NCI-H460 (cell line): ENCODE measurements at places on chromosomes 5 and 9.

- DNase-seq, result peak; percentile 9
Observed at GRCh38 chr9:70510157-70510770, 95.8 kb upstream of the KLF9 start.

DNA sequence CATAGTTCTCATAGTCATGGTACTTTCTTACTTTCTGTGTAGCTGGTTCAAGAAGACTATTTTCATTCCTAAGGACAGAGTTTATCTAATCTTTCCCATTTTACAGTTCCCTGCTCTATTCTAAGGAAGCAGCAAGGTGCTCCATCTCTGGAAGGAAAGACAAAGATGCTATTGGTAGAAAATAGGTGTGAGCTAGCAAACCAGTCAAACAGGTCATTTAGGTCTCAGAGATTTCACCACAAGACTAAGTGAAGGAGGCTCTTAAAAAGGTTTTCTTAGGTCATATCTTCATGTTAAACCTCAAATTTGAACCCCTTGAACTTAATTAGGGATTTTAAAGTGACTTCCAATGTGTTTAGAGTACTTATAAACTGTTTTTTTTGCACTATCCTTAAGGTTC, 62.6 kb downstream of the ADAMTSL1 start:
- DNase-seq, result no peak

DNA sequence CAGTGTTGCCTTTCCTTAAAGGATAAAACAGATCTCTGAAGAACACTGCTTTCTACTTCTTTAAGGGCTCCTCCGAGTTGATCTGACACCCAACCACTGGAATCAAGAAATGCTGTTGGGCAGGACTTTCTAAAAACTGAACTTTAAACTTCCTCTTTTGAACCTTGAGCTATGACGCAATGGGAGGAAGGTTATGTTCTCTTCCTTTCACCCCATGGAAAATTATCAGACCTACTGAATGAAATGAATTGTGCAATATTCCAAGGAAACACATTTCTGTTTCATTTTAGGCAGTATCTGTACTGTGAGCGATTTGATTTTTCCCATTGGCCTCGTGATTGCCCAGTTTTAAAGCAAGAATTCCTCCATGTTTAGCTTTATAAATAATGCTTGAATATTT, 206.0 kb upstream of the PRR16 start:
- no peak for DNase-seq

DNA sequence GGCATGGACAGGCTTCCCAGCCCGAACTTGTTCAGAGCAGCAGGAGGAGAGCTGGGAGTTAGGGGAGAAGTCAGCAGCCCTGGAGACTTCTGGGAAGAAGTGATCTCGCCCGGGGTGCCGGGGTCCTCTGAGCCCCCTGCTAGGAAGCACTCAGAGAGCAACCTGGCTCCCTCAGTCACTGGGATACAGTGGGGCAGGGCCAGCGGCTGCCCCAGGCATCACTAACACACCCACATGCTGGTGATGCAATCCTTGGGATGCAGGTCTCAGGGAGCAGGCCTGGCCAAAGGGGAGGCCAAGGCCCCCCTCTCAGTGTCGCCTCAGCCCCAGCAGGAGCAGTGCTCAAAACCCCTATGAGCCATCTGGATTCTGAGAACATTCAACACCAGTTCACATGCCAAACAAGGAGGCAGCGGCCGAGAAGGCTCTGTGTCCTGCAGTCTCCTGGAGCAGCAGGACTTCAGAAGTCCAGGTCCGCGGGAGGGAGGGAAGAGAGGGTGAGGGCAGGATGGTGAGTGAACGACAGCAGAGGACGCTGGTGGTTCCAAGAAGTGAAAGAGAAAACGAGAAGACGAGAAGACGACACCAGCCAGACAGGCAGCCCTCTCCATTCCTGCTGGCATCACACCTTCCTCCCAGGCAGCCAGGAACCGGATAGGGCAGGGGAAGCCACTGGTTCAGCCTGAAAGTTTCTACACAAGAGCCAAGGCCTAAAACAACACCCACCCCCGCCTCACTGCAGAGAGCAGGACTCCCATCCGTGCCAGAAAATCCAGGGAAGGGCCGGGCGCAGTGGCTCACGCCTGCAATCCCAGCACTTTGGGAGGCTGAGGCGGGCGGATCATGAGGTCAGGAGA, 2.3 kb downstream of the PNPLA7 start:
- DNase-seq, result no peak

GRCh38 chr5:174118823-174119467, 73.4 kb downstream of the NSG2 start:
- no peak for DNase-seq

- DNase-seq, result no peak
Observed at GRCh38 chr9:122396614-122397148, 25.9 kb downstream of the PTGS1 start.

DNA sequence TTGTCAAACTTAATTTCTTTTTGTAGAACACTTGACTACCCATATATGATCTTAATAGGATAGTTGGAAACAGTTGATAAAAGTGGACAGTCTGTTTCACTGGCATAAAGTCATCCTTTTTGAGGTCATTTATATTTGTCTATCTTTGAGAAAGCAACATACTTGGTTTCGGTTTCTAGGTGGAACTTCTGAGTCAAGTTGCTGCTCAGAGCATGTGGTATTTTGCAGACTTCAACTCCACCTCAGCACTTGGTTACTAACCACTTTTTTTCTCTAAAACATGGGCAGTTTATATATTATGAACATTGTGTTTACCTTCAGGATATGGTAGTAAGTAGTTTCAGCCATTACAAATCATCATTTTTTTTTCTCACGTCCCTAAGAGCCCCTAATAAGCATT, 1749.0 kb upstream of the C9orf72 start:
- DNase-seq, result no peak

DNA sequence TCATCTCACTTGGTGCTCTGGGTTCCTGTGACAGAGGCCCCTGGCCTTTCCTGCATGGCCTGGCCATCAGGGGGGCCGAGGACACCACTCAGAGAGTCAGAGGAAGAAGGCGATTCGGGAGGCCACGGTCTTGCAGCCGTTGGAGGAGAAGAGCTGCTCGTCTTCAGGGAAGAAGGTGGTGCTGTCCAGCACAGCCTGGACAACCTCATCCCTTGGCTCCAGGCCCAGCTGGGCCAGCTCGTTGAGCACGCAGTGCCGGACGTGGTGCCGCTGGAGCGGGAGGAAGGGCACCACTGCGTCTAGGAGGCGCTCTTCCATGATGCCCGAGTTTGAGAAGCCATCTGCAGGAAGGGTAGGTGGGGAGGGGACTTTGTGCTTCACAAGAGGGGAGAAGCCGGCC, 3.2 kb downstream of the TOR2A start:
- no peak for DNase-seq

GRCh38 chr5:35038891-35039290, 8.9 kb downstream of the AGXT2 start:
- no peak for DNase-seq

- no peak for DNase-seq
Observed at GRCh38 chr9:126233913-126234525, 92.6 kb upstream of the MVB12B start.

- no peak for DNase-seq
Observed at GRCh38 chr5:89287964-89288363, 405.0 kb upstream of the MEF2C start.

DNA sequence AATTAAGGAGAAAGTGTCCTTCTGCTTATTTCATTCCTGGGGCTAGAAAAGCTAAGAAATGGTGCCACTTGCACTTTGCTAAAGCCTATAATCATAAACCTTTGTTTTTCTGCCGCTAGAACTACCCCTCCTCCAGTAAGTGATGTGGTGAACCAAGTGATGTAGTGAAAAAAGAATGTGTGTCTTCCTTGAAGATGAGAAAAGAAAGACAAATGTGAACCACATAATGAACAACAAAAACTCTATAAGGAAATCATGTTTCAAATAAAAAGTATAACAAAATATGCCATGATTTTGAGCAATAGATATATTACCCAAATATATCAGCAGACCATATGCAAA, 179.0 kb upstream of the SGCD start:
- no peak for DNase-seq

- no peak for DNase-seq
Observed at GRCh38 chr9:133773889-133774655, 35.9 kb upstream of the SARDH start.

- no peak for DNase-seq
Observed at GRCh38 chr5:61455179-61456006, 123.3 kb downstream of the ZSWIM6 start.

GRCh38 chr5:105428451-105429380, 1866.1 kb upstream of the NUDT12 start:
- DNase-seq, result no peak

DNA sequence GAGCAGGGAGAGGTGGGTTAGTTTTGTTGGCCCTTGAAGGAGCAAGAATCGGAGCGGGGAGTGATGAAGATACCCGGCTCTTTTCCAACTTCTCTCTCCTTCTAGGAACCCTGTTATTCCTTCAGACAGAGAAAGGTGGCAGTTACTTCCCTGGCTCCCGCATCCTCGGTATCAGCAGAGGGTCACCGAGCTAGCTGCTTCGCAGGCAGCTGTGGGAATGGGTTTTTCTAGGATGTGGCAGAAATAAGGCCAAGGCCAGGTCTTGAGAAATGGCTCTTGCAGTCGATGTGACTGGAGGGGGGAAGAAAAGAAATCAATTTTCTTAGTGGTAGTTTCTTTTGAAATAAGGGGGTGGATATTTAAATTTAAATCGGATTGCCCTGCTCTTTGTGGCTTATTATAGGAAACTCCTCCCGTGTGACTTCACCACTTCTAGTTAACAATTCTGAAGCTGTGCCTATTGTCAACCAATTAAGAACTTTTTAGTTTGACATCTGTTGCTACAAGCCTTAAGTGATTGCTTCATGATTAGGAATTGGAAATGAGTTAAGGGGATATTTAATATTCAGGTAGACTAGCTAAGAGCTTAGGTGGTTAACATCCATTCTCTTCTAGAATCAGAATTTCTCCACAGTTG, 1.4 kb downstream of the SAP30L start:
- no peak for DNase-seq

- DNase-seq, result no peak
Observed at GRCh38 chr9:137333016-137333671, 31.1 kb upstream of the NRARP start.

DNA sequence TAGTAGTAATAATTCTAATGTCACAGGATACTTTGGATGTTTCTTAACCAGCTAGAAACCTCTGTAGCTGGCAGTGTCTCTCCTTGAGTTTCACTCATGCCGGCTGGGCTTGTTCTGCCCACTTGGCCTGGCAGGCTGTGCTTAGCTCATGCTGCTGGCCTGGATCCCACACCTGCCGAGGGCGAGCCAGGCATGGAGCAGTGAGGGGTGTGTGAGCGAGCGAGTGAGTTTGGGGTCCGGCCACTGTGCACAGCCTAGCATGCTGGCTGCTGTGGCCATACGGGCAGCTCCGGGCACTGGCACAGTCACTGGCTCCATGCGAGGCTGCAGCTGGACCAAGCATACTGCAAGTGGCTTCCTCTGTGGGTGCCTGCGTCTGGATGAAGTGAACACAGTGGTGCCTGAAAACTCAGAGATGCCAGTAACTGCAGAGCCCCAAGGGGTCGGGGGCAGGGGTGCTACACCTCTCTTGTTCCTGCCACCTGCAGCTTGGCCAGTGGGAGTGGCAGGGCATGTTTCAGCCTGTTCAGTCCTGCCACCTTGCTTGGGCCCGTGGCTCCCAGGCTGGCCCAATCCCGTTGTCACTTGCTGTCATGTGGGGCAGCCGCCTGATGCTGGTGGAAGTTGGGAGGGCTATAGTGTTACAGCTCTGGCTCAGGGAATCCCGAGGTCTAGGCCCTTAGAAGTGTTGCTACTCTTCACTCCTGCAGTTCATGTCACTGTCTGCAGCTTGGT, 9.9 kb downstream of the FSD1L start:
- no peak for DNase-seq

GRCh38 chr5:101292199-101292598, 389.1 kb upstream of the ST8SIA4 start:
- no peak for DNase-seq

GRCh38 chr5:21603796-21604195, 1249.3 kb downstream of the CDH12 start:
- no peak for DNase-seq

GRCh38 chr9:107674721-107675277, 185.2 kb upstream of the KLF4 start:
- no peak for DNase-seq

- DNase-seq, result no peak
Observed at GRCh38 chr5:67019065-67019845, 177.3 kb downstream of the CD180 start.

- DNase-seq, result no peak
Observed at GRCh38 chr9:695252-695651, 146.2 kb upstream of the DMRT1 start.

GRCh38 chr9:72635197-72635596, 113.8 kb downstream of the TMC1 start:
- DNase-seq, result no peak

- DNase-seq, result no peak
Observed at GRCh38 chr9:85575868-85576267, 165.9 kb downstream of the AGTPBP1 start.

- DNase-seq, result no peak
Observed at GRCh38 chr5:172170251-172170701, 17.7 kb downstream of the STK10 start.

DNA sequence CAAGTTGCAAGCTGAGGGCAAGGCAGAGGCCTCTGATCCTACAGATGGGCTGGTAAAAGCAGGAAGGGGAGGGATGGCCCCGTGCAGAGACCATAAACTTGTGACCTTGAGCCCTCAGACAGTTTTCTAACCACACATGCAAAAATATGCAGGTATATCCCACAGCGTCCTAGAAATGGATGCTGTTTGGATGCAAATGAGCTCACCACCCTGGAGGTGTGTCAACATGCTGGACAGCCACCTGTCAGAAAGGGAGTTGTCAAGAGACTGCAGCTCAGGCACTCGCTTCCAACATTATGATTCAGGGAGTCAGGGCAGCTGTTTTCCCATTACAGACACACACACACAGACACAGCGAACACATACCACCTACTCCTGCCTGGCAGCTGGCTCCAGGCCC, 97.3 kb upstream of the PANK3 start:
- no peak for DNase-seq

DNA sequence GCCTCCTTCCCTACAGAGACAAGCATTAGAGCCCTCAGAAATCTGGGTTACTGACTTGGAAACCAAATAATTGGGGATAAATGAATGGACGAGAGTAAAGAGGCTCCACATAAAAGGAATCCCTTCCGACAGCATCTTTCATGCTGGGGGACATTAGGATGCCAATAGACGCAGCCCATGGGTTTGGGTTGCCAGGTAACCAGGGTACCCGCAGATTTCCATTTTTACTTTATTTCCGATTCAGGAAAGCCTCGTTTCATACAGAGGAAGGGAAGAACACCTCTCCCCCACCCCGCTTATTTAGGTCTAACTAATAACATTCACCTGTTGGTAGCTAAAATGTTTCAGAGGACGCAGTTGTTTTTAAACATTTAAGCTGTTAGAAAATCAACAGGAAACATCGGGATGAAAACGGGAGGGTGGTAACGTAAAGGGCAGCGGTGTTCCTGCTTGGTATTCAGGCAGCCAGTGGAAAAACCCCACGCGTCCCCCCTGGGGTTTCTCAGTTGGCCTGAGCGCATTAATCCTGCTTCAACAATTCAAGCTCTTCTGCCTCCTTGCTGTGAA, 179.5 kb downstream of the YTHDC2 start:
- DNase-seq, result no peak

DNA sequence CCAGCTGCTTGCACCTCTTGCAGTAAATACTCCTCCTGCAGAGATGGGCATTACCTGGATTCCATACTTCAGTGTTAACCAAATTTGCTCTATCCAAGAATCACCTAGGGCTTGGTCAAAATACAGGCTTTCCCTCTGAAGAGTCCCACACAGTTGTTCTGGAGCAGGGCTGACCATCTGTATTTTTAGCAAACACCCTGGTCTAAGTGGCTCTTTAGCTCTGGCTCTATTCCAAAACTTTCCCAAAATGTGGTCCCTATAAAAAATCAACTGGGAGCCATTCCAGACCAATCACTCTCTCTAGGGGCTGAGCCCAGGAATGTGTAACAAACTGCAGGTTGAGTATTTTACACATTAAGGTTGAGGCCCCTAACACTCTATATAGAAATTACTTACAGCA, 153.7 kb downstream of the SPOCK1 start:
- DNase-seq, result no peak
